ENCODE measurements at places on chromosomes 11 and 22.
A peak's percentile ranks its signal among the peaks of the same experiment; 100 is the strongest.

DNA sequence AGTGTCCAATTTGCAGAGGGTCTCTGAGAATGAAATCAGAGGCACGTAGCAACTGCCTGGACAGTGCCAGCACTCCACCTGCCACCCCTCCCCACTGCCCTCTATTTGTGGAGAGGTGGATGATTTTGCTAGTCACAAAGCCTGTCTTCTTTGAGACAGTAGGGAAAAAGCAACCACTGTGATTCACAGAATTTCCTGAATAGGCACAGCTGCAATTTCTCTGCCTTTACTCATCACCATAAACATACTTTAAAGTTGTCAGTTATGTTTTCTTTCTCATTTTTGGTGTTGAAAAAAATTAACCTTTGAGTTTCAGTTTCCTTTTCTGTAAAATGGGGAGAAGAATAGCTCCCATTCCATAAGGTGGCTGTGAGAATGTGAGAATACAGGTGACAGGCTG is 134.3 kb downstream of the TEAD1 start:
- no peak for DNase-seq

DNA sequence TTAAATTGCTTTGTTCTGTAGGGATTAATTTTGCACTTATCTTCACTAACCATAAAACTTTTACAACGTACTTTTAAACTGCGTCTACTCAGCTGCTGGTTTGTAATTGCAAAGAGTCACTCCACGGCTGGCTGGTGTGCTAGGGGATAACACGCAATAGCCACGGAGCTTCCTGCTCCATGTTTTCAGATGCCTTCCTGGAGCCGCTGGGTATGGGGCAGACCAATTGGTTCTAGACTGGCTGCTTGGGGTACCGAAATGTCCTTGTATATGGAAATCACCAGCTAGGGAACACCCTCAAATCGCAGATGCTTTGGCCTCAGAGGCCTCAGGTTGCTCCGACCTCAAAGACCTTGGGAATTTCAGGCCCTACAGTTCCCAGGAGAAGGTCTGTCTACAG is 3.8 kb upstream of the CSNK2A3 start:
- no peak for DNase-seq

- no peak for DNase-seq
Measured at GRCh38 chr22:40183029-40183581, 5.4 kb downstream of the TNRC6B start.

DNA sequence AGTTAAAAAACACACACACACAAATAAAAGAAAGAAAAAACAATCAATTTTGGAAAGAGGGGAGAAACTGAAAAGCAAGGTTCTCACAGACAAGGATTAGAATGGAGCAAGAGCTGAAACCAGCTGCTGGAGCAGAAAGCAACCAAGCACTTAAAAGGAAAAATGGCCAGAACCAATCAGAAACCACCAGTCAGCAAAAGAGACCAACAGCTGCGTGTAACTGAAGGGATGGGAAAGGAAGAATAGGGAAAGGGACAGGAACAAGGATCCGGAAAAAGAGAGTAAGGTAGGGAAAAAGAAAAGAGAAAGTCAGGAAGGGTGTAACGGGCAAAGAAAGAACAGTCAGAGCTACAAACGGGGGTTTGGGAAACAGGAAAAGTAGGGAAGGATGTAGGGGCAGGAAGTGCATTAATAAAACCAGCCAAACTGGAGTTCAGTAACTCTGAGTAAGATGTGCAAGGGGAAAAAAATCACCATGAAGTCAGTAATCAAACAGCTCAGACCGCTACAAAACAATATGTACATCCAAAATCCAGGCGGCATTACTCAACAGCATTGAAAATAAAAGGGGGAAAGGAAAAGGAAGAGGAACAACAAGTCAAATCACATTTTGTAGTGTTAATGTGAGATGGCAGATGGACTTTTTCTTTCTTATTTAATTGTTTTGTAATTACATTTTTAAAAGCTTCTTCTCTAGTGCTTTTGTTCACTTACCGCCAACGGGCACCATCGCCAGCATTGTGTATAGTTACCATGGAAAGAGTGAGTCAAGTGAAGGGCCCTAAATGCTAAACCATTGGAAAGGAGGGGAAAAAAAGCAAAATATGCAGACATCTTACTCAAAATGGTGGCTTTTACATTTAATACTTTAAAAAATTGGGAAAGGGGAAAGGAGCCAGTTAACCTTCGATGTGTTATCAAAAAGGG is 49.2 kb downstream of the APOL5 start:
- no peak for DNase-seq

DNA sequence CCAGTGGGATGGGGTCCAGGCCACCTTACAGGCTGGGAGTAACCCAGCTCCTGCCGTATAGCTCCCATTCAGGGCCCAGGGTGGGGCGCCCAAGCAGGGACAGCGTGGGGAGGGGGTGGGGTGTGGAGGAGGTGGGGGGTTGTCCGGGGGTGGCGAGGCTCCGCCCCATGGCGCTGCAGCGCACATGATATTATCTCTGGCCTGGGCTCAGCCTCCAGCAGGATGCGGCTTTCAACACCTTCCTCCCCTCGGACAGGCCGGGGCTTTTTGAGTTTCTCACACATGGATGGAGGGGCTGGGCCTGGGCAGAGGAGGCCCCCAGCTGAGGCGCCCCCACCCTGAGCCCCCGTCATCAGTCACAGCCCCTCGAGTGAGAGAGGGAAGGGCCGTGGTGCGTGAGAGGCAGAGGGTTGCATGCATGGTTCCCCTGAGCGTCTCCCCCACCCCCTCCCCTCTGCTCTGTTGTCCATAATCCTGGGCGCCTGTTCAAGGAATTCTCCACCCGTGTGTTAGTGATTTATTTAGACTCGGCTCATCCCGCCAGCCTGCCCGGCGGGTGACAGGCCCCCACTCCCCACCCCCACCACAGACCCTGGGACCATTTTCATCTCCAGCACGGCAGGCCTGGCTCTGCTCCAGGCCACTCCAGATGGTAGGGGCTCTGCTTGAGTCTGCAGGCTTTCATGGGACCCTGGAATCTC is 44.9 kb downstream of the WNT11 start:
- peak; percentile 70 for DNase-seq

- DNase-seq, result no peak
Measured at GRCh38 chr11:133832096-133832990, 13.0 kb downstream of the SPATA19 start.

DNA sequence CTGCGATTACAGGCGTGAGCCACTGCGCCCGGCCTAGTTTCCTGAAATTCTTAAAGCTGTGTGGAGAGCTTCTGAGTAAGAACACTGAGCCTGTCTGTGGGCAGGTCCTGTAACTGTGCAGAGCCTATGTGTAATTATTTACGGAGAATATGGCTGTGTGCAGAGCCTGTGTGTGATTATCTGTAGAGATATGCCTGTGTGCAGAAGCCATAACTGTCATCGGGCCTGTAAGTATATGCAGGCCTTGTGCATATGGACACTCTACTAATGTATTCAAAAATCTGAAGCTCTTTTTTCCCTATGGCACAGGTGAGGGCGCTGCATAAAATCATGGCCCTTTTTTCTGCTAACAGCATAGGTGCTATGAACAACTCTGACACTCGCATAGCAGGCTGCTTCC is at the start of gene OR52B6:
Gene OR52B6, plus strand, starts transcription at position 301 of the 400 bp plus-strand sequence. Its CDS starts 0 bp downstream, at position 301.
- no peak for DNase-seq

DNA sequence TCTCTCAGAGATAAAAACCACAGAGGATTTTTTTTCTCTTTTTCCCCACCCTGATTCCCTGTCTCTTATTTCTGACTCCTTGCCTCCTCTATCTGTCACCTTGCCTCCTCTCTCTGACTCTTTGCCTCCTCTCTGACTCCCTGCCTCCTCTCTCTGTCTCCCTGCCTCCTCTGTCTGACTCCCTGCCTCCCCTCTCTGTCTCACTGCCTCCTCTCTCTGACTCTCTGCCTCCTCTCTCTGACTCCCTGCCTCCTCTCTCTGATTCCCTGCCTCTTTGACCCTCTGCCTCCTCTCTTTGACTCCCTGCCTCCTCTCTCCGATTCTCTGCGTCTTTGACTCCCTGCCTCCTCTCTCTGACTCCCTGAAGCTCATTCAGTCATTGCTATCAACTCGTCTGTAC is 3.1 kb downstream of the RASD2 start:
- DNase-seq, result no peak

DNA sequence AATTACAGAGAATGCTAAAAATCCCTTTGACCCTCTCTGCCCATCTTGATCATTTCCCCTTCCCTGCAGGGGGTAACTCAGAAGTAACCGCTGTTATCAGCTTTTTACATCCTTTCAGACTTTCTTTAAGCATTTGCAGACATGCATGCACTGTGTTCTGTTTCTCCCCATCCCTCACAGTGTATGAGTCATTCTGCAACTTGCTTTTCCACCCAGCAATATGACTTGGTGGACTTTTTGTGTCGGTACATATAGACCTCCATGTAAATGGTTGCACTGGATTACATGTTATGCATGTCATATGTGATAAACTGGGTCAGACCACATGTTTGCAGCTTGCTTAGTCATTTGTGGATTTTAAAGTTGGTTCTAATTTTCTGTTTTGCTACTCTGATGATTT is 87.7 kb upstream of the NECTIN1 start:
- DNase-seq, result no peak

- DNase-seq, result no peak
Measured at GRCh38 chr11:61004180-61004611, 32.7 kb downstream of the CD6 start.

- DNase-seq, result no peak
Measured at GRCh38 chr11:125376117-125376516, 119.9 kb downstream of the FEZ1 start.

DNA sequence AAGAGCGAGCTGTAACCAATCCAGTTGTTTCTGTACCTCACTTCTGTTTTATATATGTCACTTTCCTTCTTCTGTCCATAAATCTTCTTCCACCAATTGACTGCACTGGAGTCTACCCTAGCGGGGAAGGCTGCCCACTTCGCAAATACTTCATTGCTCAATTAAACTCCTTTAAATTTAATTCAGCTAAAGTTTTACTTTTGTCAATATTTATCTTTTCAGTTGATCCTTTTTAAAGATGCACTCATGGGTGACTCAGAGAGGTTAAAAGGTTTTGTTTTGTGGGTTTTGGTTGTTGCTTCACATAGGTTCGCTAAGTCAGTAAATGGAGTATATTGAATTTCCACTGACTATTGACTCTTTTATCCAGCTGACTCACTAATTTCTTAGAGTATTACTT is 597.2 kb downstream of the DLG2 start:
- DNase-seq, result no peak

GRCh38 chr11:115226556-115226955 is 277.7 kb downstream of the CADM1 start:
- no peak for DNase-seq

- DNase-seq, result no peak
Measured at GRCh38 chr11:9512370-9513019, 51.7 kb downstream of the ZNF143 start.

DNA sequence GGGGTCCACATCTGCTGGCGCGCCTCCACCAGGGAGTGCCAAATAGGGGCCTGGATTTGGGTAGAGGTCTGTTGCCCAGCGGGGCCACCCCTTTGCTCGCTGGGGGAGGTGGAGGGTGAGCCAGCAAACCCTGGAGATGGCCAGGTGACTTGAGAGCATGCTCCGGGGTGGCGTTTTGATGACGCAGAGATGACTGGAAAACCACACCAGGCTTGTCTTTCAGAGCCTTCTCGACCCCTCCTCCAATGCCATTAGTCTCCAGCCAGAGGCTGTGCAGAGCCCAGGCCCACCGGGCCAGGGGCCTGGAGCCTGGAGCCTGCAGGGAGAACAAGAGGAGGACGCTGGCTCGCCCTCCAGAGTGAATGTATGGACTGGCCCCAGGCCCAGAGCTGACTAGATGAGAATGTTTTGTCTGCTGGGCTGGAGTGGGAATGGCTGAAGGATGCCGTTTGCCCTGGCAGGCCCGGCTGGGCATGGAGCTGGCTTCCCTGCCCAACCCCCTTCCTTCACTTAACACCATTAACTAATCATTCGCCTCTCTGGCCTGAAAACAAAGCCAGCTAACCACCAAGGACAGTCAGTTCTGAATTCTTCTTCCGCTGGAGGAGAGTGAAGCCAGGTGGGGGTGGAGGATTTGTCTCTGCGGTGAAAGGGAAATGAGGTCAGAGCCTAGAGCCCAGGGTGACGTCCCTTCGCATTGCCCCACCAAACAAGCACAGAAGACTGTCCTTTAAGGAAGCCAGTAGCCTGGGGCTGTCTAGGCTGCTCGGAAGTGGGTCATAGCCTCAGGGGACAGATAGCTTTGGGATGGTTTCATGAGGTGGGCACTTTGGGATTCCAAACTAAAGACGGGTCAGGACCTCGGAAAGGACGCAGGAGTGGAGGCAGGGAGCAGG is 1.6 kb upstream of the MCAM start:
- peak; percentile 73 for DNase-seq

- no peak for DNase-seq
Measured at GRCh38 chr11:94823102-94823732, 55.1 kb downstream of the AMOTL1 start.

GRCh38 chr11:60165951-60166350 is 16.9 kb downstream of the MS4A6A start:
- no peak for DNase-seq

GRCh38 chr11:130527636-130528297 is 79.3 kb downstream of the ADAMTS15 start:
- DNase-seq, result no peak

GRCh38 chr11:19419021-19419750 is 178.4 kb upstream of the E2F8 start:
- DNase-seq, result no peak
